ENCODE measurements at places on chromosomes 12 and 14. TPM values are rescaled to one million over a fixed set of nuclear protein-coding genes. Genes with fewer than 3 reads are reported as not detected.

Gene TAS2R50
- 3.3 TPM for total RNA-seq

GRCh38 chr14:68792979-68793733, at the start of gene ZFP36L1:
ZFP36L1 (minus strand) TSS chr14:68793067; CDS start chr14:68792938, 129 bp downstream.
- H3K27me3 ChIP-seq = no peaks in the 10 kb centered on the region
- peak within 1 kb of the TSS; percentile 100 for H3K27ac ChIP-seq

GRCh38 chr14:95500772-95501401, 15.6 kb downstream of the SYNE3 start:
- no peak overlapping the region for H3K4me3 ChIP-seq
- no peaks in the 10 kb centered on the region for H3K36me3 ChIP-seq
- no peaks in the 10 kb centered on the region for H3K27me3 ChIP-seq
- peak; percentile 89 for DNase-seq
- H3K27ac ChIP-seq = no peak overlapping the region

DNA sequence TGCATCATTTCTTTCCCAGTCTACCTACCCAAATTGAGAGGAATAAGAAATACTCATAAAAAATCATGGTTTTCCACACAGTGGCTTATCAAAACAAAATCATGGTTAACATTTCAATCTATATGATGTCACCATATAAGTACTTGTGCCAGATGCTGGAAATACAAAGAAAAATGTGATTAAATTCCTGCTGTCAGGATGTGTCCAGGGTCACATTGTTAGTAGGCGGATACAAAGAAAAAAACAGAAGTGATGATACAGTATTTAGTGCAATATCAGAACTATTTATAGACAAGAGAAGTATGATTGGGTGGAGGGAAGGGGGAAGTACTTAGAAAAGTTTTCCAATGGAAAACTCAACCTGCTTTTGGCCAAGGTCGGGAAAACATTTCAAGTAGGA, 47.0 kb upstream of the OR6J1 start:
- no peak overlapping the region for H3K27ac ChIP-seq
- no peaks in the 10 kb centered on the region for H3K27me3 ChIP-seq
- H3K4me1 ChIP-seq = no peaks in the 10 kb centered on the region
- H3K36me3 ChIP-seq = no peaks in the 10 kb centered on the region
- H3K4me3 ChIP-seq = no peak overlapping the region
- DNase-seq = no peak

Gene CFAP54
- 0.91 TPM for total RNA-seq

GRCh38 chr12:122527478-122527944, 462 bp downstream of the KNTC1 start:
- H3K27ac ChIP-seq = peak overlapping the region; percentile 32
- H3K36me3 ChIP-seq = no peaks in the 10 kb centered on the region
- no peaks in the 10 kb centered on the region for H3K27me3 ChIP-seq
- H3K4me3 ChIP-seq = no peak overlapping the region

DNA sequence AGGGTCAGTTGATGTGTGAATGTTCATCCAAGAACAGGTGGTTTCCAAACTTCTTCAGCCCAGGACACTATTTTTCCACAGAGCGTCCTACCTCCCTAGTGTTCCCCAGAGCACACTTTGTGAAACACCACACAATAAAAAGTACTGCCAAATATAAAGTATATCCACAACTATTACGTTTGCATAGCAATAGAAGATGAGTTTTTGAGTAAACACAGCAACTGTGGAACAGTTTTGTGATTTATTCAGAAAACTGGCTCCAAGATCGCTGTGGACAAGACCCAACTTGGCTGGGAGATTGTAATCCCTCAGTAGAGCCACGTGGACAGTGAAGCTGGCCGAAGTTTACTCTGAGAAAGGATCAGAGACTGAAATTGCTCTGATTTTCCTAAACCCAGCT, 14.5 kb upstream of the MAP1LC3B2 start:
- no peaks in the 10 kb centered on the region for H3K27me3 ChIP-seq
- H3K27ac ChIP-seq = no peak overlapping the region
- no peak overlapping the region for H3K4me3 ChIP-seq
- H3K4me1 ChIP-seq = no peaks in the 10 kb centered on the region
- DNase-seq = no peak

DNA sequence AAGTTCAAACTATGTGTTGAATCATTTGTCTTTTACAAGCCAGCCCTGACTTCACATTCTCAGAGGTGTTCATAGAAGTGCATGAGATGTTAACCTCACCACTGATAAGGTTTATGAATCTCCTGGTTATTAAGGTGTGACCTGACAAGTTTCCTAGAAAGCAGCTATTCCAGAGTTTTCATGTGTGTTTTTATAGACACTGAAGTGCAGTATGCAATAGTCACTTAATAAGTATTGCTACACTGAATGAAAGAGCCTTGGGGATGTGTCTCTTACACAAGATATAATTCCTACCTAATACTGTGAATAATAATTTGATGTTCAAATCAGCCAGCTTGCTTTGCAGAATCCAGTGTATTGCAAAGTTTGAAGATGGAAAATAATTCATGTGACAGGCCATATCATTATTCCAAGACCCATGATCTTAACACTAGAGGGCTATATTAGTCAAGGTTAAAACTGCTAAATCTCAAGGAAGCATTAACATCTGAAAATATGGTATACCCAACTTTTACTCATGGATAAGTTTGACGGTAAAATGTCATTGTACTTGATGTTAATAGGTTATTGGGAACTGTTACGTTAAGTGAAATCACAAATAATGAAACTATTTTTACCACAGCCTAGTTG, 13.0 kb downstream of the SLC25A3 start:
- no peaks in the 10 kb centered on the region for H3K4me1 ChIP-seq
- DNase-seq = no peak
- H3K27me3 ChIP-seq = no peaks in the 10 kb centered on the region
- peaks cover 3% of the 10 kb centered on the region for H3K36me3 ChIP-seq
- H3K4me3 ChIP-seq = no peak overlapping the region

GRCh38 chr12:59615392-59616165, 19.8 kb downstream of the SLC16A7 start:
- peaks cover 2% of the 10 kb centered on the region for H3K4me1 ChIP-seq
- no peaks in the 10 kb centered on the region for H3K27me3 ChIP-seq
- peak overlapping the region; percentile 36 for H3K27ac ChIP-seq
- H3K4me3 ChIP-seq = no peak overlapping the region
- H3K36me3 ChIP-seq = no peaks in the 10 kb centered on the region

- H3K27me3 ChIP-seq = no peaks in the 10 kb centered on the region
- no peak for DNase-seq
- H3K27ac ChIP-seq = no peak overlapping the region
- H3K36me3 ChIP-seq = no peaks in the 10 kb centered on the region
Observed at GRCh38 chr14:70599345-70599744, 1.1 kb downstream of the MED6 start.

Gene GPR65
- total RNA-seq = 3.9 TPM

- no peaks in the 10 kb centered on the region for H3K36me3 ChIP-seq
- H3K27me3 ChIP-seq = no peaks in the 10 kb centered on the region
- H3K27ac ChIP-seq = no peak overlapping the region
- no peak for DNase-seq
- H3K4me1 ChIP-seq = no peaks in the 10 kb centered on the region
Observed at GRCh38 chr14:89534902-89535685, 118.1 kb upstream of the FOXN3 start.

- H3K27ac ChIP-seq = peak overlapping the region; percentile 17
- H3K36me3 ChIP-seq = no peaks in the 10 kb centered on the region
- no peaks in the 10 kb centered on the region for H3K27me3 ChIP-seq
- no peaks in the 10 kb centered on the region for H3K4me1 ChIP-seq
- no peak overlapping the region for H3K4me3 ChIP-seq
Observed at GRCh38 chr12:123519141-123520001, 14.1 kb downstream of the RILPL1 start.

- no peak overlapping the region for H3K27ac ChIP-seq
- no peaks in the 10 kb centered on the region for H3K27me3 ChIP-seq
- no peak for DNase-seq
- H3K4me1 ChIP-seq = no peaks in the 10 kb centered on the region
Observed at GRCh38 chr14:90795744-90796143, 20.5 kb downstream of the TTC7B start.

DNA sequence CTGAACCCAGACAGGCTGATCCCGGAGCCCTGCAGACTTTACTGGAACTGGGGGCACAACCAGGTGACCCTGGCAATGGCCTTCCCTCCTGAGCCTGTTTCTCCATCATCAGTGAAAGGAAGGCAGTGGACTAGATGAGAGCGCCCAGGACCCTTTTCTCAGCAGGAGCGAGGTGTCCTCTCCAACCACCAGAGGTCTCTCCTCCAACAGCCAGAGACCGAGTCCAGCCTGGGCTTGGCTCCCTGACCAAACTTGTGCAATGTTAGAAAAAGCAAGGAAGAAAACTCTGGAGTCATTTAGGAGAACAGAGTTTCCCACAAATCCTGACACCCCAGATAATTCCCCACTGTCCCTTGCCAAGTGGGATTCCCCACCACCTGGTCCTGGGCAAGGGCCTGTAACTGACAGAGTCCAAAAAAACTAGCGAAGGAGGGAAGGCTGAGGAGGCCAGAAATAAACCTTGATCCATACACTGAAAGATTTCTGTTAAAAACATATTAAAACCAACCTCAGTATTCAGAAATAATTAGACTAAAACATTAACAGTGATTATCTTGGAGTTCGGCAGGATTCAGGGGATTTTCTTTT, 9.0 kb downstream of the RPS6KL1 start:
- H3K27me3 ChIP-seq = no peaks in the 10 kb centered on the region
- no peaks in the 10 kb centered on the region for H3K36me3 ChIP-seq
- no peaks in the 10 kb centered on the region for H3K4me1 ChIP-seq
- H3K27ac ChIP-seq = no peak overlapping the region
- H3K4me3 ChIP-seq = no peak overlapping the region
- DNase-seq = peak; percentile 30

GRCh38 chr12:89238593-89238992, 113.7 kb downstream of the DUSP6 start:
- H3K27ac ChIP-seq = no peak overlapping the region
- H3K4me3 ChIP-seq = no peak overlapping the region
- peaks cover 4% of the 10 kb centered on the region for H3K4me1 ChIP-seq
- no peaks in the 10 kb centered on the region for H3K36me3 ChIP-seq
- no peaks in the 10 kb centered on the region for H3K27me3 ChIP-seq

GRCh38 chr12:120453977-120454376, 7.7 kb downstream of the GATC start:
- no peaks in the 10 kb centered on the region for H3K27me3 ChIP-seq
- peaks cover 7% of the 10 kb centered on the region for H3K36me3 ChIP-seq
- H3K4me1 ChIP-seq = no peaks in the 10 kb centered on the region
- no peak for DNase-seq

GRCh38 chr12:10721651-10722501, 1.2 kb downstream of the YBX3 start:
- no peaks in the 10 kb centered on the region for H3K36me3 ChIP-seq
- peak; percentile 96 for DNase-seq
- peaks cover 6% of the 10 kb centered on the region for H3K4me1 ChIP-seq
- peaks cover 1% of the 10 kb centered on the region for H3K27me3 ChIP-seq
- peak overlapping the region; percentile 99 for H3K27ac ChIP-seq

DNA sequence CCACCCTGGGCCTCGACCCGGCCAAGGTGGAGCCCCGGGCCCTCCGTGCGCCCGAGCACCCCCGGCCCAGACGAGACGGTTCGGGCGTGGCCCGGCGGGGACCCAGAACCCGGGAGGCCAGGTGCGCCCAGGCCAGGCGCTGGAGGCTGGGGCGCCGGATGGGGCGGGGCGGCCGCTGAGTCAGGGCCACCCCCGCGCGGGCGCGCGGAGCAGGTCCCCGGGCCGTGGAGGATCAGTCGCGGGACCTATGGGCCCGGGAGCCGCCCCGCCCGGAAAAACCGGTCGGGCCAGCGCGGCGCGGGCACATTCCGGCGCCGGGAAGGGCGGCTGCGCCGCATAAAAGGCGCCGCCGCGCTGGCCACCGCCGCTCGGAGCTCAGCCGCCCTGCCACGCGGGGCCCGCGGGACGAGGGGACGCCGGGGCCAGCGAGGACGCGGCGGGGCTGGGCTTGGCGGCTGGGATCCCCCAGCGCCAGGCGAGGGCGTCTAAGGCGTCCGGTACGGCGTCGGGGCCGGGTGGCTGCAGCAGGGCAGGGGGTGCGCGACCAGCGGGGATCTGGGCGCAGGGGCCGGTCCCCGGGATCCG, 21.5 kb upstream of the KIF26A start:
- no peaks in the 10 kb centered on the region for H3K36me3 ChIP-seq
- no peak overlapping the region for H3K4me3 ChIP-seq
- DNase-seq = peak; percentile 74
- no peak overlapping the region for H3K27ac ChIP-seq
- H3K27me3 ChIP-seq = no peaks in the 10 kb centered on the region

DNA sequence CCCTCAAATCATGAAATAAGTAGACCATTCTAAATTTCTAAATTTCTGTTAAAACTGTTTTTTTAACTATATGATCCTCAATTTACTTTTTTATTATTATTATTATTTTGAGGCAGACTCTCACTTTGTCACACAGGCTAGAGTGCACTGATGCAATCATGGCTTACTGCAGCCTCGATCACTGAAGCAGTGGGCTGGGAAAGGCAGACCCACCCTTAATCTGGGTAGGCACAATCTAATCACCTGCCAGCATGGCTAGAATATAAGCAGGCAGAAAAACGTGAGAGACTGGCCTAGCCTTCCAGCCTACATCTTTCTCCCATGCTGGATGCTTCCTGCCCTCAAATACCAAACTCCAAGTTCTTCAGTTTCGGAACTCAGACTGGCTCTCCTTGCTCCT, 2.3 kb downstream of the ERO1A start:
- no peak overlapping the region for H3K4me3 ChIP-seq
- no peak for DNase-seq
- no peaks in the 10 kb centered on the region for H3K4me1 ChIP-seq
- H3K27me3 ChIP-seq = no peaks in the 10 kb centered on the region
- H3K36me3 ChIP-seq = no peaks in the 10 kb centered on the region

Gene OLR1
- 8.4 TPM for total RNA-seq

DNA sequence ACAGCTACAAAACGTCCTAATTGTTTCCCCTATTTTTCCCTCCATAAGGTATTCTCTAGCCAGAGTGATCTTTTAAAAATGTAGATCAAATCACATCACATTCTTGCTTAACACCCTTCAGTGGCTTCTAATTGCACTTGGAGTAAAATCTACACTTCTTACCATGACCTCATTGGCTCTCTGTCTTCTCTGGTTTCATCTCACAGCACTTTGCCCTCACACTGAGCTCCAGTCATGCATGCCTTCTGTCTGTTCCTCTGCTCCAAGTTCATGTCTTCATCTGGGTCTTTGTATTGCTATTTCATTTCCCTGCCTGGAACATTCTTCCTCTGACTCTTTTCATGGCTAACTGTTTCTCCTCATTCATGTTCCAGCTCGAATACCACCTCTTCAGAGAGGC, 220.4 kb upstream of the GARIN6 start:
- no peaks in the 10 kb centered on the region for H3K4me1 ChIP-seq
- DNase-seq = no peak
- H3K4me3 ChIP-seq = no peak overlapping the region
- H3K27me3 ChIP-seq = no peaks in the 10 kb centered on the region
